NCI-H1694 (cell line): ENCODE measurements at places on chromosomes 16 and 17.

DNA sequence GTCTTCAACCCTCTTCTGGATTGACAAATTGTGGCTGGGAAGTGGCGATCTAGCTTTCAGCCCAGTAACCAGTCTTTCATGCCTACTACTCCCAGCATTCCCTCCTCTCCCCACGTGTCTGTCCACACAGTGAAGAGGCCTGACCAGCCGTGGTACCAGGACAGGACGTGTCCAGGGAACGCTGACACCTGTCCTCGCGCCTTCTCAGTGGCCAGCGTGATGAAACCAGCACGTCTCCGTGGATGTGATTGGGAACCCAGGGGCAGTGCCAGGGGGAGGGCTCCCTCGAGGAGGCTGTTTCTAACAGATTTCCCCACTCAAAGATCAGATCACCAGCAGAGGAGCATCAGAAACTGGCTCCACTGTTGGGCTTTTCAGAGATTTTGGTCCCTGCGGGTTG lies 69.1 kb downstream of the RPA1 start:
- no peak for DNase-seq

DNA sequence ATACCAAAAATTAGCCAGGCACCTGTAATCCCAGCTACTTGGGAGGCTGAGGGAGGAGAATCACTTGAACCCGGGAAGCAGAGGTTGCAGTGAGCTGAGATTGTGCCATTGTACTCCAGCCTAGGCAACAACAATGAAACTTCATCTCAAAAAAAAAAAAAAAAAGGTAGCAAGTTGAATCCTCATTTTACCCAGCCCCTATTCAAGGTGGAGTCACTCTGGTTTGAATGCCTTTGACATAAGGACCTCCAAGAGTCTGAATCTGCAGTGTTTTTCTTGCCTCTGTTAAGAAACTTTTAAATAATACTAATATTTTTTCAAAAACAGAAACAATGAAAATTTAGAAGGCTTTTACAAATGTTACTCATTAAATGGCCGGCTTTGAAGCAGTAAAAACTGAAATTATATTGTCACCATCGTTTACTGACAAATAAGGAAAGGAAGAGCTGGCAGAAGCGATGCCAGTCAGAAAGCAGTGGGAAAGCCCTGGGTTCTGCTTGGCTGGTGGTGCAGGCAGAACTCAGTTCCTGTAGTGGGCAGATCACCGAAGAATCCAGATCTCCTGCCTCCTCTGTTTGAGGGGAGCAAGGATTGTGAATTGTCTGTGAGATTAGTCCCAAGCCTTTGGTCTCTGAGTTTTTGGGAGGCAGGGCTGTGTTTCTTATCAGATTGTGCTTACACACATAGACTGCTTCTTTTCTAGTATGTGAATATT lies 99.7 kb upstream of the HAS3 start:
- DNase-seq, result no peak

DNA sequence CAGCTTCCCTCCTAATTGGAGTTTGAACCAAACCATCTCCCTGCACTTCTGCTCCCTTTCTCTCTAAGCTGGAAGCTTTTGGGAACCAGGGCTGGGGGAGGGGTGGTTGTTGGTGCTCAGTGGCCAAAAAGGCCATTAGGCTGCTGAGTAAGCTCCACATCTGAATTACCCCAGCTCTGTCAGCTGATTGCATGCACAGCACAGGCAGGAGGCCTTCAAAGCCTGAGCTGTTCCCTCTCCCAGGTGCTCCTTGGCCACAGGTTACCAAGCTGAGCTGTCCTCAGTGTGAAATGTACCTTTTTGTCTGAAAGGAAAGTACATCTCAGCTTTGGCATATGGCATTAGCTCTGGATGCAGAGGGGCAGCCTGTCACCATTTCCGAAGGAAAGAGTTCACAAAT lies 6.2 kb upstream of the TBKBP1 start:
- DNase-seq, result no peak

- DNase-seq, result no peak
Measured at GRCh38 chr16:1781254-1781653, 1.1 kb downstream of the SPSB3 start.

DNA sequence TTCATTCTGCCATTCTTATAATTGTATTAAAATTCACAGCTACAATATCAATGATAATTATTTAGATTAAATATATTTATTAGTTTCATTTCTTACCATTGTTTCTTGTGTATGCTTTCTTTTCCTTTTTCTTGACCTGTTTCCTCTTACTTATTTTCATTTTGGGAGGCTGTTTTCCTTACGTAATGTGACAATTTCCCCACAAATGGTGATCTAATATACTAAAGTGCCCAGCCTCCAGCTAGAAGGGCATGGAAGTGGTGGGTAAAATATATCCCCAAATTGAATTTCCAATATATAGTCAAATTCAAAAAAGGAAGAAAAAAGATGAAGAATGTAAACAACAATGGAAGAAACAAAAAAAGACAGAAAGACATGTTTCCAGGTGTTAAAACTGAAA lies 1.5 kb upstream of the ABCA6 start:
- no peak for DNase-seq

GRCh38 chr16:79169239-79169638 lies 431.3 kb downstream of the MAF start:
- DNase-seq, result no peak

DNA sequence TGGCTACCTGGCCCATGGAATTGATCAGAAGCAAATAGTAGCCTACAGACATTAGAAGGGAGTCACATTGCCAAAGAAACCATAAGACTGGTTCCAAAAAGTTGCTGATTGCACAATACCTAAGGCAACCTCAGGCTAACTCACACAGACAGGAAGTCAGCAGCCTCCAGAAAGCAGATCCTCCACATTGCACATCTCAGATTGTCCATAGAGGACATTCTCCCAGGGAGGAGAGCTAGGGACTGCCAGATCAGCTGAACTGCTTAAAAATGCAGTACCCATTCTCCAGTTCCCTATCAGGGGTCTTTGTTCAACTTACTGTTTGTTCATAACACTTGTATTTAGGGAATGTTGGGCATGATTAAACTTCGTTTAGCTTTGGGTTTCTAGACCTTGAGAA lies 4.2 kb downstream of the CCL3 start:
- DNase-seq, result no peak

DNA sequence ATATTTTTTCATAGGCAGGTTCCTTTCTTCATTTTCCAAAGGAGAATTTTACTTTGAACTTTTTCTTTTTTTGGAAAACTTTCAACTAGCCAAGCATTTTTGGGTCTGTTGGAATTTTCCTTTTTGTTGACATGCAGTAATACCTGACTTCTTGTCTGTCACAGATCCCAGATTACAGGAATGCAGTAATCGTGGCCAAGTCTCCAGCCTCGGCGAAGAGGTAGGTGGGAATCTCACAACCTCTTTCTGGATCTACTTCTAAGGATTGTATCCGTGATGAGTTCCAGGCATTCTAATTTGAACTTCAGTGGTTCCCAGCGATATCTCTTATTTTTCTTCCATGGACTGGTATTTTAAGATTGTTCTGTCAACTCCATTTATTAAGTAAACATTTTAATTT lies 31.7 kb downstream of the PRPSAP2 start:
- DNase-seq, result no peak

- DNase-seq, result no peak
Measured at GRCh38 chr17:77928519-77929179, 29.9 kb upstream of the TNRC6C start.

DNA sequence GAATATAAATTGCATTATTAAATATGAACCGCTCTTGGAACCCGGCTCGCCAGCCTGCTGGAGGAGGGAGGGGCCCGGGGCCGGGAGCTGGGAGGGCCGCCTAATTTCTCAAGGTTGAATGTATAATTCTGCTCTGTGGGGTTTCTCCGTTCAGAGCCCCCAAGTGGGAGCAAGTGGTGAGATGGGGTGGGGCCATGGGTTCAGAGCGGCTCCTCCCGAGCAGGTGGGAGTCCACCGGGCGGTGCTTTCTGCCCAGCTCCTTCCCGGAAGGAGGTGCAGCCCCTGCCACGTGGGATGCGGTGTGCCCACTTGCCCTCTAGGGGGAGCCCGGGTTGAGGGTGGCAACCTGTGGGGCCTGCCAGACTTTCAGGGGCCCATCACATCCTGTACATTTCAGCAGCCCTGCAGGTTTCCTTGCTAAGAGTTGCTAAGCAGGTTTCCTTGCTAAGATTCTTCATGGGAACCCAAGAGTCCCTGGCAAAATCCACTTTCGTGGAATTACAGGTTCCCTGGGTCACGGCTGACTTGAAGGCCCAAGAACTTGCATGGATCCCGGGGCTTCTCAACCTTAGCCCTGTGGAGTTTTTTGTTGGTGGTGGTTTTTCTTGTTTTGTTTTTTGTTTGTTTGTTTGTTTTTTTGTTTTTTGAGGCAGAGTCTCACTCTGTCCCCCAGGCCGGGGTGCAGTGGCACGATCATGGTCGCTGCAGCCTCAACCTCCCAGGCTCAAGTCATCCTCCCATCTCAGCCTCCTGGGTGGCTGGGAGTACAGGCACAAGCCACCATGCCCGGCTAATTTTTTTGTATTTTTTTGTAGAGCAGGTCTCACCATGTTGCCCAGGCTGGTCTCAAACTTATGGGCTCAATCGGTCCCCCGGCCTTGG lies 196.7 kb upstream of the GSE1 start:
- peak; percentile 49 for DNase-seq

- DNase-seq, result no peak
Measured at GRCh38 chr16:24852281-24852721, 6.5 kb downstream of the SLC5A11 start.

- no peak for DNase-seq
Measured at GRCh38 chr17:17021194-17021863, 20.9 kb upstream of the MPRIP start.

- no peak for DNase-seq
Measured at GRCh38 chr17:21132428-21132827, 5.7 kb downstream of the DHRS7B start.
